Immature natural killer cell (primary cell): ENCODE measurements at places on chromosomes 16 and 17. TPM values are rescaled to one million over a fixed set of nuclear protein-coding genes. Genes with fewer than 3 reads are reported as not detected.

- DNase-seq = no peak
- peaks cover 1% of the 10 kb centered on the region for H3K4me1 ChIP-seq
- H3K27me3 ChIP-seq = no peaks in the 10 kb centered on the region
- H3K4me3 ChIP-seq = no peak overlapping the region
- H3K36me3 ChIP-seq = no peaks in the 10 kb centered on the region
- no peak overlapping the region for H3K27ac ChIP-seq
These were observed 6.3 kb downstream of the SOX8 start for GRCh38 chr16:987906-988305.

DNA sequence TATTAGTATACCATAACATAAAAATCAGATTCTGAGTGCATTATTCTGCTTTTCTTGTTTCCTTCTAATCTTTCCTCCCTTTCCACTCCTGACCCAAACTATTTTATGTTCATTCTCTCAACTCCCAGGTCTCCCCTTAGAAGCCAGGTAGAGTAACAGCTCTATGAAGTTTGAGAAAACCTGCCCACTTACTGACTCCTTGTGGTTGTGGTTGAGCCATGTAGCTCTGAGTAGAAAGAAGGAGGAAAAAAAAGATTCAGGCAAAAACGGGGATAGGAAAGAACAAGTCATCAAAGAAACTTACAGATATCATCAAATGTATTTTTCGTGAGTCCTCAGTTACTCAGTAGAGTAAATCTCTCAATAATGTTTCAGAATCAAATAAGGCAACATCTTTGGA is 216.7 kb downstream of the PMP22 start:
- H3K27me3 ChIP-seq = peaks cover 13% of the 10 kb centered on the region
- H3K36me3 ChIP-seq = no peaks in the 10 kb centered on the region
- DNase-seq = no peak
- H3K4me3 ChIP-seq = no peak overlapping the region
- no peak overlapping the region for H3K27ac ChIP-seq

ZNF785 gene
- 1.9 TPM for polyA plus RNA-seq

SHCBP1 gene
- polyA plus RNA-seq = 0.40 TPM
